ENCODE measurements at places on chromosomes 7 and 10. TPM values are rescaled to one million over a fixed set of nuclear protein-coding genes. Genes with fewer than 3 reads are reported as not detected.

DNA sequence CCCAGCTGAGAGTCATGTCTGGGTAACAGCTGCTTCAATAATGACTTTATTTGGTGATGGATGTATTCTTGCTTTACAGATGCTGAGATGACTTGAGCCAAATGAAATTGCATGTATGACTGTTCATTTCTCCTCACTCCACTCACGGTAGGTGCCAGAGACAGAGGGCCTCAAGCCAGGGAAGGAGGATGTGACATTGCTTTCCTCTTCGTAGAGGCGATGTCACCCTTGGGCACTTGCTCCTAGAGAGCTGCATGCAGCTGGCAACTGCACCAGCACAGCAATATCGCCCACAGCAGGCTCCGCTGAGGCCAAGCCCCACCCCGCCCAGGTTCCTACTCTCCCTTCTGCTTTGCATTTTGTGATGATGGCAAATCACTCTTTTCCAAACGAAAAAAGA is 116.6 kb upstream of the AOAH start:
- DNase-seq: peak; percentile 22
- H3K27ac ChIP-seq: no peak overlapping the region
- no peak overlapping the region for H3K4me3 ChIP-seq
- H3K27me3 ChIP-seq: no peaks in the 10 kb centered on the region

Gene STEAP4
- 4.8 TPM for total RNA-seq

DNA sequence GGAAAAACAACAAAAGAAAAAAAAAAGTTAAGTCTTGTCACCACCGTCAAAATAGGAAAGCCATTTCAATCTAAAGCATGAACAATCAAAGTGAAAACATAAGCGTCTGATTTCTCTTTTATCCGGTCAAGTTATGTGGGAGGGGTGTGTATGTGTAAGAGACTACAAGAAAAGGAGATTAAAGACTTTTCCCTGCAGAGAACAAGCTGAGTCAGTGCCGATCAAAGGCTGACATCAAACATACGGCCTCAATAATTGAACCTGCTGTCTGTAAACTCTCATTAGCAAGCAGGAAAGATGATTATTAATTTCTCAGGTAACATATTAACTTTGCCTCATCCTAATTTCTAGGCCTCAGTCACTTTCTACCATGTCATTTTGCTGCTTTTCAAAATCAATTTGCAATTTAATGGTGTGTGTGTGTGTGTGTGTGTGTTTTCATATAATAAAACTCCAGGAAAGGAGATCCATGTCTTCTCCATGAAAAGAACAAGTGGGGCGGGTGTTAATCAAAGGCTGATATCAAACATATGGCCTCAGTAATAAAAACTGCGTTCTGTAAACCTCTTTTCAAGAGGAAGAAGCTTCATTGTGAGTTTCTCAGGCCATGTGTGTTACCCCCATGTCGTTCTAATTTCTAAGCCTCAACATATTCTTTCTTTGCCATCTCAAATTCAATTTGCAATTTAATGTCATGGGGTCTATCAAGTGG is 649.1 kb upstream of the SORCS1 start:
- no peaks in the 10 kb centered on the region for H3K36me3 ChIP-seq
- H3K4me1 ChIP-seq: no peaks in the 10 kb centered on the region
- H3K27me3 ChIP-seq: no peaks in the 10 kb centered on the region
- no peak for DNase-seq

Gene CCDC172
- total RNA-seq: not detected
